ENCODE measurements at places on chromosomes 1 and 21. TPM values are rescaled to one million over a fixed set of nuclear protein-coding genes. Genes with fewer than 3 reads are reported as not detected.

The TSPEAR gene
- total RNA-seq, result 0.27 TPM

The MAB21L3 gene
- 1.2 TPM for total RNA-seq

The SPRR2G gene
- not detected for total RNA-seq

The S100A12 gene
- 54.9 TPM for total RNA-seq

The OXCT2 gene
- 0.47 TPM for total RNA-seq

The INTS7 gene
- 17.1 TPM for total RNA-seq

The HSPB7 gene
- total RNA-seq, result 4.9 TPM

The MSH4 gene
- total RNA-seq, result 0.65 TPM

The CCDC181 gene
- 1.4 TPM for total RNA-seq

The CELA3A gene
- total RNA-seq, result not detected

The GPR37L1 gene
- total RNA-seq, result 0.06 TPM

The KIAA0040 gene
- 46.9 TPM for total RNA-seq

The C4BPB gene
- total RNA-seq, result 10.4 TPM

Data from lower lobe of right lung (tissue), 2 donors.